Stimulated activated CD8-positive, alpha-beta memory T cell treated with anti-CD3 and anti-CD28 coated beads, Interleukin-4, amount 100 ng/mL, for 4 hours (primary cell): ENCODE measurements at places on chromosomes 12 and 14.

DNA sequence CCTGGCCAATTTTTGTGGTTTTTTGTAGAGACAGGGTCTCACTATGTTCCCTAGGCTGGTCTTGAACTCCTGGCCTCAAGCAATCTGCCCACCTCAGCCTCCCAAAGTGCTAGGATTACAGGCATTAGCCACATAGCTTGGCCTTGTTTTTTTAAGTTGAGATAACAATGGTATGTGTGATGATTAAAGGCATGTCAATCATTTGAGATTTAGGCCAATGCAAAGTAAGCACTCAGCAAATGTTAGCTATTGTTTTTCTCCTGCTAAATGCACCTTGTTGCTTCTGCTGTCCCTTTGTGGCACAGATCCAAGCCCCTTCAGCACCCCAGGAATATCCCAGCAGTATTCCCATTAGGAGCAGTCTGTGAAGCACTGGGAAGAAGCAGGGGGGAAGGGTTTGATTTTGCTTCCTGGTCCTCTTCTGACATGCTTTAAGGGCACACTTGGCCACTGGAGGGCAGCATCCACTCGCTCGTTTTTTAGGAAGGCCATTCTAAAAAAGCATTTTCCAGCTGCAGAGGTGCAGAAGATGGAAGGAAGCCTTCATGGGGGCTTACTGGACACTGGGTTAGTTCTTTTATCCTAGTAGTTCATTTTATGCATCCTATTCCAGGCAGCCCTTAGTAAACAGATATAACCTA is 70.2 kb upstream of the ZFP36L1 start:
- DNase-seq: peak; percentile 35

DNA sequence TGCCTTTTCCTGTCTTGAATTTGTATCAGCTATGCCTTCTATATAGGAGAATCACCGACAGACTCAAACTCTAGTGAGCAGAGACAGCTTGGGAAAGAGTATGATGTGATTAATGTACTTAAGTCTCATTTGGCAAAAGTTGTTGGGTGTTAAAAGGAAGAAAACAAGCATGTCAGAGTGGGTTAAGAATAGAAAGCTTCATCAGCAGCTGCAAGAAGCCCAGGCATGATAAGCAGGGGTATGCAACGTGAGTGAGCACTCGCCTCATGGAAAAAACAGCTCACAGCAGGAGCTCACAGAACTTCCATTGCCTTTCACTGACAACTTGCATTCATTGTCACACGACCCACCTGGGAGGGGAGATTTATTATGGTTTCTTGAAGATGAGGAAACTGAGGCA is 35.9 kb upstream of the WNK1 start:
- DNase-seq: peak; percentile 29

DNA sequence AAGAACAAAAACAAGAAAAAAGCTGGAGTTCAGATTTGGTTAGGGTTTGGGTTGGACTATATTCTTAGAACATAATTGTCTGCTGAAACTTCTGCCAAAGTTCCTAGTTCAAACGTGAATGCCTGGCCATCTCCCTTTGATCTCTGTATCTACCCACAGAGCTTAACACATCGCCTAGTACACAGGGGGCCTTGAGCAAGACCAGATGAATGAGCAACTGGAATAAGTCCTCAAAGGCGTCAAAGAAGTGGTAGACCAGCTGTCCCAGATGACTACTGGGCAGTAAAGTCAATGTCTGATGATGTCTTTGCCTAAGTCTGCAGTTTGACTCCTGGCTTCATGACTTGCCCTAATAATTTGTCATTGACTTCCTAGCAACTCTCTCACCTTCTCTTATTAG is 13.9 kb upstream of the STAB2 start:
- DNase-seq: no peak

DNA sequence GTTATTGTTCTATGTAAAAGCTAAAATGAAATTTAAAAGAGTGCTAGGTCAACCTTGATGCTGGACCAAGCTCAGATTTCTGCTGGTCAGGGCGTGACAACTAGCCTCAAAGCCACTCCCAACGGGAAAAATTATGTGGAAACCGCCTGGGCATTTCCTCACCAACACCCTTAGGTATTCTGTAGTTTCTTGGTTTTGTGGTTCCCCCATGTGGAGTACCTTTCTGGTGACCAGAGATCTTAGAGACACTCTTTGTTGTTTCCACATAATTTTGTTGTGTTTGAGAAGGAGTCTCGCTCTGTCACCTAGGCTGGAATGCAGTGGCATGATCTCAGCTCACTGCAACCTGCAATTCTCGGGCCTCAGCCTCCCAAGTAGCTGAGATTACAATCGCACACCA is 119.9 kb downstream of the DENND5B start:
- DNase-seq: no peak

DNA sequence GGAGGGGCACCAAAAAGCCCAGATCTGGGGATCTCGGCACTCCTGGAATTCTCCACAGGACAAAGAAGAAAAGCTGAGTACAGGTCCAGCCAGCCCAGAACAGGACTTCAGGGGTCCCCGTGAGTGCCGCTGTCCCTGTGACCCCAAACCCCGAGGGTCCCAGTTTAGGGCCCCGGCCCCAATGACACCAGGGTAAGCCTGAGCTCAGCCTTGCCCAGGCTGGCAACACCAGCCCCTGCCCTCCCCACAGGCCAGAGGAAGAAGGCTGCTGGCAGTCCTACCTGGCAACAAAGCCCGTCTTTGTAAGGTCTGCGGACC is 1.8 kb downstream of the CDK2AP1 start:
- DNase-seq: no peak

GRCh38 chr14:69572030-69572840 is 2.4 kb downstream of the CCDC177 start:
- DNase-seq: no peak

- DNase-seq: no peak
Measured at GRCh38 chr12:64611341-64612284, 1.3 kb downstream of the RASSF3 start.

DNA sequence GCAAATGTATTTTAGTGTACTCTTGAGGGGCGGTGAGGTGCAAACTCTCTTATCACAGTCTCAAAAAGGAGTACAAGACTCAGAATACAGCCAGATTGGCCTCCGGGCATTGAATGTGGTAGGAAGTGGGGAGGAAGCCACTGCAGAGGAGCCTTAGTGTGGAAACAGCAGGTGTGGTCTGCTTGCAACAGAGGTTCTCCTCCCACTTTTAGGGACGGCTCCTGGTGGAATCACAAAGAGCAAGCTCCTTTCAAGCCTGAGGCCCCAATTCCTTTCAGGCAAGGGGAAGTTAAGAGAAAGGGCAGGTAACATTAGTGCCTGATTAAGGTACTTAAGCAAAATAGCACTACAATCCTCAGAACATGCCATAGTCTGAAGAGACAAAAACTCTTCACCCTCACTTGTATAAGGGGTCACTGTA is 23.7 kb upstream of the SLC2A3 start:
- DNase-seq: no peak

DNA sequence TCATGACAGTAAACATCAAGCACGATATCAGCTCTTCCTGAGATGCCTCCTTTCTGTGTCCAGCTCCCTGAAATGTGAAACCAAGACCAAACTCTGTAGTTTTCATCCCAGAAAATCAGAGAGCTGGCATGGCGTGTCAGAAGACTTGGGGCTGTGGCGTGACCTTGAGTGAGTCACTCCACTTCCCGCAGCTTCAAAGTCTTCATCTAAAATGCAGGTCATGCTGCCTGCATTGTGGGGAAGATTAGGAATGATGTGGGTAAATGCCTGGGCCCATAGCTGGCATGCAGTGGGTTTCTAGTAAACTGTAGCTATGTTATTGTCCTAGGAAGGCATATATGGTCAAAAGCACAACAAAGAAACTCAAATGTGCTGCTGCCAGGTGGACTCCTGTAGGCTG is 28.8 kb downstream of the OAS2 start:
- no peak for DNase-seq

- no peak for DNase-seq
Measured at GRCh38 chr14:50882932-50883826, 11.3 kb downstream of the ABHD12B start.

GRCh38 chr12:38120438-38120837 is 196.1 kb upstream of the ALG10B start:
- DNase-seq: no peak

DNA sequence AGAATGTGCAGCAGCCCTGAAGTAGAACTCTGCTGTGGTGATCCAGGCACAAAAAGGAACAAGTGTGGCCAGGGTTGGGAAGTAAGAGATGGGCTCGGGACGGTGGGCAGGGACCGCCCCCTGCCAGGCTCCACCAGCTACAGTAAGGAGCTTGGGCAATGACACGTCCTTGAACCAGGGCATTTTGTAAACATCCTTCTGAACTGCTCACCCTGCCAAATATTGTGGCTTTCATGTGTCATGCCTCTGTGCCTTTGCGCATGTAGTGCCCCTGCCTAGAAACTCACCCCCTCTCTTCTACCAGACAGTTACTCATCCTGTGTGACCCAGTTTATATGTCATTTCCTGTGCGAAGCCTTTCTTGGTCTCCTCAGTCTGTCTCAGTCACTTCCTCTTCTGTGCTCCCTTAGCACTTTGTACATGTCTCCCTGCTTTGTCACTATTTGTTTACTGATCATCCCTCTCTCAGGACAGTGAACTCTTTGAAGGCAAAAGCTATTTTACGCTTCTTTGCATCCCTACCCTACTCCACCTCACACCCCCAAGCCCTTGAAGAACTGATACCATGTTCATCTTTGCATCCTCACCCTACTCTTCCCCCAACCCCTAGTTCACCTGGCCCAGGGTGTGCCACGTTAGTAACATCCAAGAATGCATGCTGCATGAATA is 108.9 kb upstream of the PLEKHG7 start:
- DNase-seq: peak; percentile 49

DNA sequence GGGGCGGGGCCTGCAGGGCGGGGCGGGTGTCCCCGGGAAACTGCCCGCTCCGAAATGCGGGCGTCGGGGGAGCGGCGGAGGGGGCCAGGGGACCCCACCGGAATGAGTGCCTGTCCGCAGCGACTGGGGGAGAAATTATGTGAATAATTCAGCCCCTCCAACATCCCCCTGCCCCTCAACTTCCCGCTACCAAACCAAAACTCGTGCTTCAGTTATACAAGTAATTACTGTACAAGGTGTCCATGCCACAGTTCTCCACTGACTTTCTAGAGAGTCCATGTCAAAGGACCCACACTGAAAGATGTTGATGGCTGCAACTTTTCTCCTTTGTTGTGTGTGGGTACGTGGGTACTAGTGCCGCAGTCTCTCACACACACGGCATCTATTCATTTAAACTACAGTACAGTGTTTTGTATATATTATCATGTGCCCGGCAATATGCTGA is 414 bp upstream of the CDK17 start:
- DNase-seq: no peak

GRCh38 chr14:59087240-59087639 is 101.2 kb upstream of the DAAM1 start:
- DNase-seq: no peak

DNA sequence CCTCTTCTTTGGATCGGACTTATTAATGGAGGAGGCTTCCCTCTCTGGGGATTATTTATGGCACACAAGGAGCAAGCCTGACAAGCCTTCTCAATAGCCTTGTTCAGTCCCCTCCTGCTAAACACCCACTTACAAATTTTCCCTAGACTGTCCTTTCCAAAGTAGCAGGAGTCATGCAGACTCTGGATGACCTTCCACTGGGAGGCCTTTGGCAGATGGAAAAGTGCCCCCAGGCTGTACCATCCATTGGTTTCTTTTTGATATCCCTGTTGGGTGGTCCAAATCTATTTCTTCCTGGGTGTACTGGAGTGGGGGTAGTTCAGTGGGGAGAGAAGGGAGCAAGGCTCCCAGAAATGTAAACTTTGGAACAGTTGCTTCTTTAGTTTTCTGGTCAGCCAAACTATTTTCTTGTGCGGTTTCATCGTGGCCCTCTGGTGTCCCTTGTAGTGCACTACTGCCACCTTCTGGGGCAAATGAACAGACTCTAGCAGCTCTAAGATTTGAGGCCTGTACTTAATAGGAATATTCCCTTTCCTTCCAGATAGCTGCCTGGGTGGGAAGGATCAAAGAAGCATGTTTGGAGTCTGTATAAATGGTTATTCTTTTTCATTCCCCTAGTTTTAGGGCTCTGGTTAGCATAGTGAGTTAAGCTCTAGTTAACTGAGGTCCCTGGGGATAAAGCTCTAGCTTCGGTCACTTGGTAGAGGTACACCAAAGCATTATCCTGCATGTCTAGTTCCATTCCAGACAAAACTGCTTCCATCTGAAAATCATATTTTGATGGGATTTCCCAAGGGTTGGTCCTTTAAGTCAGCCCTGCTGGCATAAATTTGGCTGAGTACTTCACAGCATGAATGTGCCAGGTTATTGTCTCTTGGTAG is 409.5 kb downstream of the SLC6A15 start:
- no peak for DNase-seq

DNA sequence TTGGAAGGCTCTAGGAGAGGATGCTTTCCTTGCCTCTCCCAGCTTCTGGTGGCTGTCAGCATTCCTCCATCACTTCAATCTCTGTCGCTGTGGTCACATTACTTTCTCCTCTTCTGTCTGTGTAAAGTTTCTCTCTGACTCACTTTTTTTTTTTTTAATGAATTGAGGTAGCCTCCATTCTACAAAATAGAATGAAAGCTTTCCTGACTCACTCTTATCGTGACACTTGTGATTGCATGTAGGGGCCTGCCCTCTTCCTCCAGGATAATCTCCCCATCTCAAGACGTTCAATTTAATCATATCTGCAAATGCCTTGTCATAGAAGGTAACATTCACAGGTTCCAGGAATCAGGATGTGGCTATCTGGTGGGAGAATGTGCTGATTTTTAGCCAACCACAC is 153.5 kb upstream of the HMGA2 start:
- no peak for DNase-seq

GRCh38 chr12:45587877-45588533 is 141.5 kb upstream of the ARID2 start:
- no peak for DNase-seq

DNA sequence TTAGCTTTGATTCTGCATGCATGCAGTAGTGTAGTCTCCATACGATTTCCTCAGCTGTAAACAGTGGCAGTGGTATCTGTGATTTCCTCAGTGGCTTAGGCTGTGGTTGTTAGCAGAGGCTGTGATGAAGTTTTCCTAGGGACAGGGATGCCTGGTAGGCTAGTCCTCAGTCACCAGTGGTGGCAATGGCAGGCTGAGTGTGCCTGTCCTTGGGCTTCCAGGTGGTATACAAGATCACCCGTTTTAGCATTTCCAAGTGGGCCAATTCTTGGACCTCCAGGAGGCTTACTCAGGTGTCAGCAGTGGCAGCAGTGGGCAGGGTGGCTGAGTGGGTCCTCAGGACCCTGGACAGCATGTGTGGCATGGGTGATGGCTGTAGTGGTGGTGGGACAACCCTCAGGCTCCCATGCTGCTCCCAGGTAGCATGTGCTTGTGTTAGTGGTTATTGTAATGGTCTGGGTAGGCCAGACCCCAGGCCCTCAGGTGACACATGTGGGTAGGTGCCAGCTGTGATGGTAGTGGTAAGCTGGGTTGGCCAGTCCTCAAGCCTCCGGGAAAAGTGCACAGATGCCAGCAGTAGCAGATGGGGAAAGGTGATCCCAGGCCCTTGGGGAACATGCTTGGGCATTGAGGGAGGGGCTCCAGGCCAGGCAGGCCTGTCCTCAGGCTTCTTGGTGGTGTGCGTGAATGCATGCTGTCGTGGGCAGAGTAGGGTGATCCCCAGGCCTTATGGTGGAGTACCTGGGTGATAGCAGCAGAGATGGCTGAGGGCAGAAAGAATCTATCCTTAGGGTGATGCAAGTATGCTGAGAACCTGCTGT is 146.5 kb downstream of the PAPOLA start:
- no peak for DNase-seq
